ENCODE measurements at places on chromosomes 2 and 18.
A peak's percentile ranks its signal among the peaks of the same experiment; 100 is the strongest.

DNA sequence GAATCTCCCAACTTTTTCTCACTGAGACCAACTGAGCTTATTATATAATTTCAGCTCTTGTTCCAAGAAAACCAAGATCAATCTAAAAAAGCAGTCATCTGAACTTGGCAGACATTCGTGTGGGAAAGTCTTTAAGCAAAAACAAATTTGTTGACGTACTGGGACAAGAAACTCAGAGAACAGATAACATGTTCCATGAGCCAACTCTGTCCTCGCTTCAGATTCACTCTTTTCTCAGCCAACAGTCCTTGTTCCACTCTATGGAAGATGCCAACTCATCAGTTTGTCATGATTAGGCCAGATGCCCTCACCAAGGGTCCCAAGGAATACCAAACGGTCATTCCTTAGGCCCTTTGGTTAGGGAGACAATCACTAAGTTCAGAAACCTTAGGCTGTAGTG lies 224.2 kb upstream of the CTAGE1 start:
- no peak for DNase-seq

DNA sequence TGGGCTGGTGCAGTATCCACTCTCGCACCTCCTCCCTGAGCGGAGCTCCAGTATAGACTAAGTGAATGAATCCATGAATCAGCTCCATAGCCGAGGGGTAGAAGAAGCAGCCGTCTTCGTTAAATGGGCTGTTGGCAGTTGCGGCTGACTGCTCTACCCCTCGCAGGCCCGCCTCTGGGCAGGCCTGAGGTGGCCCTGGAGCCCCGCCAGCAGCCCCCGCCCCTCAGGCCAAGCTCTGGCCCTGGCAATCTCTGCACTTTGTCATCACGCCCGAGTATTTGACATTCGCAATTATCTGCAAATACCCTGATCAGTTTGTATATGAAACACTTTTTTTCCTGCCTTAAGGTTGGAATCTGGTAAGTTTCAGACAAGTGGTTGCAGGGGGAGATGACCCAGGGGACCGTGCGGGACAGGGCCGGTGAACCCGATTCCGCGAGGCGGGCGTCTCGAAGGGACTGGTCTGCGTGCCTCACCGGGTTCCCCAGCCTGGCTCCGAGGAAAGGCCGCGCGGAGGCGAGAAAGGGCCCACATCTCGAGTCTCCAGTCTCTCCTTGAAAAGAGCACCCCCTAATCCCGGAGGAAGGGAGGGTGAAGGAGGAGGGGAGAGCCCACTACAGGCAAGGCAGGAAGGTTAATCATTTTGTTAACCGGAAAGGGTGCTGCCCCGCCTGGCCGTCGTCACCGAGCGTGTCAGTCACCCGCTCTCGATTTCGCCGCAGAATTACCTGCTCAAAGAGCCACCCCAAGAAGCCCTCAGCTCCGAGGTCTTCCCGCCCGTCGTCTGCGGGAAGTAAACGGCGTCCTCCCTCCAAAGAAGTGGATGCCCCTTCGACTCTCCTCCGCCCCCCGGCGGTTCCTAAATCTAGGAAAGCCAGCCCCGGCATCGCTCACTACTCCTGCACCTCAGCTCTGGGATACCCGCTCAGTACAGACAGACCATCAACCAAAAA lies 11.1 kb upstream of the SATB2 start:
- no peak for DNase-seq

GRCh38 chr2:54556621-54557121 lies 100.5 kb downstream of the SPTBN1 start:
- no peak for DNase-seq

DNA sequence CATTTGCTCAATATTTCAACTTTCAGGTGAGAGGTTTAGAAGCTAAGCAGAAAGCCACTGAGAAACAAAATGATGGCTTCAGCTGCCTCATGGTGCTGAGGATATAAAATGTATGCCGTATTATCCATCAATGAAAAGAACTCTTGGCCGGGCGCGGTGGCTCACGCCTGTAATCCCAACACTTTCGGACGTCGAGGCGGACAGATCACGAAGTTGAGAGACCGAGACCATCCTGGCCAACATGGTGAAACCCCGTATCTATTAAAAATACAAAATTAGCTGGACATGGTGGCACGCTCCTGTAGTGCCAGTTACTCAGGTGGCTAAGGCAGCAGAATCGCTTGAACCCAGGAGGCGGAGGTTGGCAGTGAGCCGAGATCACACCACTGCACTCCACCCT lies 6.0 kb upstream of the SYT4 start:
- DNase-seq = no peak

DNA sequence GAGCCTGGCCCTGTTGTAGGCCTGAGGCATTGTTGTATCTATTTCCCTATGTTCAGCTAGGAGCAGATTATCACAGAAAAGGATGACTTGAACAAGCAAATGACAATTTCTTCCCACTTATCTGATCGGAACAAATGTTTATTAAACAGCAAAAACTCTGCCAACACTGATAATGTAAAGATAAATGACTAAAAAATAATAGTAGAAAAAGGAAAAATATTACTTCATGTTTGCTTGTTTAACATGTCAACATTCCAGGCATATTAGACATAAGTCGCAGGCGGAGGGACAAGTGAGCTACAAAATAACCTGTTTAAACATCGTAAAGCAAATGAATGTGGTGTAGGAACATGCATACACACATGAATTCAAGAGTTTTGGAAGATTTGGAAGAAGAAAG lies 257.9 kb downstream of the TMX3 start:
- no peak for DNase-seq

GRCh38 chr2:237488901-237489860 lies 2.1 kb downstream of the MLPH start:
- DNase-seq = no peak

GRCh38 chr18:77101410-77102258 lies 30.9 kb downstream of the MBP start:
- DNase-seq = peak; percentile 96

DNA sequence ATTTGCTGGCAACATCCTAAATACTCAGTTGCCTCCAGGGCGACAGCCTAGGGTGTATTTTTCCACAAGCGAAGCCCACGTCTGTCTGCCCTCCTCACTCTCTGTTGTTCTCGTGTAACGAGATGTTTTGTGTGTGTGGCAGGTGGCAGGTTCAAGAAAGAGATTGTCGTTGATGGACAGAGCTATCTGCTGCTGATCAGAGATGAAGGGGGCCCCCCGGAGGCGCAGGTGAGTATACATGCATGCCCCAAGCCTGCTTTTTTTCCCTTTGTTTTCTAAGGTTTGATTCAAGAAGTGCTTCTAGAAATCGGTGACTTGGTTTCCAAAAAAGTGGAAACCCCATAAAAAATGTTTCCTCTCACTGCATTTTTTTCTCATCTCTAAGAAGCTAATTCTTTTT lies 247.0 kb downstream of the AGAP1 start:
- DNase-seq = no peak

GRCh38 chr2:101752716-101753616 lies 55.5 kb downstream of the MAP4K4 start:
- no peak for DNase-seq

DNA sequence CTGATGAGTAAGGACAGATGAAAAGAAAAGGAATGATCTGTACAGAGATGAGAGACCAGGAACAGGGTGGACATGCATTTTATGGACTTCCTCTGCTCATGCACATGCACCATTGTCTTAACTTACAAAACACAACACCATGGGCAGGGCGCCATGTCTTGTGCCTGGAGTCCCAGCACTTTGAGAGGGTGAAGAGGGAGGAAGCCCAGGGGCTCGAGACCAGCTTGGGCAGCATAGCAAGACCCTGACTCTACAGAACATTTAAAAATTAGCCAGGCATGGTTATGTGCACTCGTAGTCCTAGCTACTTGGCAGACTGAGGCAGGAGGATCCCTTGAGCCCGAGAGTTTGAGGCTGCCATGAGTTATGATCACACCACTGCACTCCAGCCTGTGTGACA lies 86.9 kb downstream of the ZFP36L2 start:
- DNase-seq = no peak

DNA sequence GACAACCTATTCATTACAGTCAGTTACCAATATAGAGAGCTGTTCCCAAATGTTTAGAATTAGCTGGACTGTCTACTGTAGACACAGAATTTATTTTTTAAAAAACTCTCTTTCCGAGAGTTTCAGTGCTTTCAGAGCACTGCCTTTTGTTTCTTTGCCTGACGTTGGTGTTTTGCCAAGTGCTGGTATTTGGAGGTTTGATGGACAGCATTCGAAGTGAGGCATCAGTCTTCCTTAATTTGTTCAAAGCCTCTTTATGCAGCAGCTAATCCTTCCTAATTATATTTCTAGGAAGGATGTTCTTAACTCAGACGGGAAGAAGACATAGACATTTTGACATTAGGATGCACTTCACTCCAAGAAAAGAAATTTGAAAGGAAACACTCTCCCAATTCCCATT lies 83.2 kb downstream of the LTBP1 start:
- no peak for DNase-seq

DNA sequence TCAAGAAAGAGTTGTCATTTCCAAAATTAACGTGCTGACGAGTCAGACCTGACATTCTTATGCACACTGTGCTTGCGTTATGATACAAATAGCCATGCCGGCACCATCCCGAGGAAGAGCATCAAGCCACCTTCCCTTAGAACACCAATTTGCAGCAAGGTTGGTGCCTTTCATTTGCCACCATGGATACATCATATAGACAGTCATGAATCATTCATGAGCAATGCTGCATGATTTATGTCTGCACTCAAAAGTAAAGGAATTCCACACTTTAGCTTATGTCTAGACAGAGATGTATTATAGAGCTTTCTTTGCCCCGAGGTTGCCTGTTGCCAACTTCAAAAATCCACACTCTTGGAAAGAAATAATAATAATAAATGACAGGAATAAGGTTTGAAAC lies 166.9 kb downstream of the VWC2L start:
- no peak for DNase-seq

DNA sequence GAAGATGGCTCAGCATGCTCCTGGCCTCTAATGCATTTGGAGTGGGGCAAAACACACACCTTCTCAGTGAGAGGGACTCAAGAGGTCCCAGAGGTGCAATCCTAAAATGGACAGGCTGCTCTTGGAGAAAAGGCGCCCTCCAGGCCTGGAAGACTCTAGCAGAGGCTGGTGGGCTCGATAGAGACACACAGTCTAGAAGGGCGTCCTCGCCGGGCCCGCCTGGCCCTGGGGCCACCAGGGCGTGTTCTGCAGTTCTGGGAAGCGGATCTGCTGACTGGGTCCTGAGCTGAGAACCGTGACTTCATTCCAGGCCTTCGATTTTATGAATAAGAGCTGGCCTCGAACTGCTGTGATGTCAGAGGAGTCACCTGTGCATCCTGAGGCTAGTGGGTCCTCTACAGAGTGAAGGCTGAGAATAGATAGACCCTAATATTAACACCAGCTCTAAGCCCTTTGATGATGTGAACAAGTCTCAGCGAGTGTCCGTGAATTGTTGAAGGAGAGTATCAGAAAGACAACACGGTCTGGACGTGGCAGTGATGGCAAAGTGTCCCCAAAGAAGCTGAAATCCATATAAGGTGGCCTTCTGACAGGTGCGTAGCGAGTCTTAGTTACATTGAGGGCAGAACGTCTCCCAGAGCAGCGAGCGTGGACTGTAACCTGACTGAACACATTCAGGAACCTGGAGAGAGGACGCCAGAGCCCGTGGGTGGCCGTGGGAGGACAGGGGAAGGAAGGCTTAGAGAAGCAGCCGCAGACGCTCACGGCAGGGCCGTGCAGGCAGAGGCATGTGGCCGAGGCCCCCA lies 136.9 kb downstream of the PTGR3 start:
- DNase-seq = no peak

GRCh38 chr2:70671092-70671675 lies 96.8 kb downstream of the ADD2 start:
- no peak for DNase-seq

- no peak for DNase-seq
Observed at GRCh38 chr2:85925216-85925671, 36.5 kb upstream of the ST3GAL5 start.

DNA sequence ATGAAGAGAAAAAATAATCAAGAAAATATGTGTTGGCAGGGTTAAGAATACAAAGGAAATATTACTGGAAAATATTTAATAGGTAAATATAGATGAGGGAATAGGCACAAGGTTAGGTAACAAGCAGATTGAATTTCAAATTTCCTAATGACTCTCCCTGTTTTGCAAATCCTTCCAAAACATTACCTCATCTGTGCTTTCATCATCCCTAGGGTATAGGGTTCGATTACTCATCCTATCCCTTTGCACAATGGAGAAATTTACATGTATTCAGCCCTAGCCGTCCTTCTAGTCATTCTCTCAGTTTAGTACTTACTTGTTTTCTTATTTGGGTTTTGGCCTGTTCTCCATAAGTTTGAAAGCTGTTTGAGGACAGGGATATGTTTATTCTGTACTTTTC lies 864.6 kb upstream of the FSHR start:
- no peak for DNase-seq

- DNase-seq = no peak
Observed at GRCh38 chr18:57346876-57347275, 5.5 kb upstream of the ST8SIA3 start.

- DNase-seq = no peak
Observed at GRCh38 chr2:143616452-143616851, 487.2 kb downstream of the ARHGAP15 start.

- DNase-seq = no peak
Observed at GRCh38 chr18:31105733-31106132, 3.5 kb upstream of the DSC2 start.

- no peak for DNase-seq
Observed at GRCh38 chr2:237222178-237222577, 136.5 kb downstream of the COPS8 start.

DNA sequence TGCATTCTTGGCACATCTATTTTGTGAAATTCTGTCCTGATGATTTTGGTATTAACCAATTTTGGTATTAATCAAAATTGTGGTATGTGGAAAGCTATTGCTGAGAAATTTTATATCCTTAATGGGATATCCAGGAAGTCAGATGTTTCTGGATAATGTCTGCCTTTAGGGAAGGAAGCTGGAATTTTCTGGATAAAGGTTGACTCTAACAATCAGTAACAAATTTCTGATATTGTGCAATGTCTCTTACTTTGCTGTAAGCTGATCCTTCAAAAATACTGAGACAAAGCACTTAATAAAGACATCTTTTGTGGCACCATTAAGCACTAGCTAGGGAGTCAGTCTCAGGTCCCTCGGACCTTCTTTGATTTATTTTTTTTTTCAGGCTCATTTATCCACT lies 100.8 kb upstream of the UGP2 start:
- no peak for DNase-seq

DNA sequence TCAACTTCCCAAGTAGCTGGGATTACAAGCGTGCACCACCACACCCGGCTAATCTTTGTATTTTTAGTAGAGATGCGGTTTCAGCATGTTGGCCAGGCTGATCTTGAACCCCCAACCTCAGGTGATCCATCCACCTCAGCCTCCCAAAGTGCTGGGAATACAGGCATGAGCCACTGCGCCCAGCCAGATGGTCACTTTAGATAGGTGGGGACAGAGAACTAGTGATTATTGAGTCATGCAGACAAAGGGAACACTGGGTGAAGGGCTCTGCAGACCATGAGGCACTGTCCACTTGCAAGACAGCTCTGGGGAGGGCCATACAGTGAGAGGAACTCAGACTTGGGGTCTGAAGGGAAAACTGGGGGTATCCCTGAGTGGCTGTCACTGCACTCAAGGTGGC lies 58.4 kb upstream of the POMC start:
- DNase-seq = no peak

Data from upper lobe of left lung (tissue), 6 donors.